ENCODE measurements at places on chromosomes 13 and 19.

DNA sequence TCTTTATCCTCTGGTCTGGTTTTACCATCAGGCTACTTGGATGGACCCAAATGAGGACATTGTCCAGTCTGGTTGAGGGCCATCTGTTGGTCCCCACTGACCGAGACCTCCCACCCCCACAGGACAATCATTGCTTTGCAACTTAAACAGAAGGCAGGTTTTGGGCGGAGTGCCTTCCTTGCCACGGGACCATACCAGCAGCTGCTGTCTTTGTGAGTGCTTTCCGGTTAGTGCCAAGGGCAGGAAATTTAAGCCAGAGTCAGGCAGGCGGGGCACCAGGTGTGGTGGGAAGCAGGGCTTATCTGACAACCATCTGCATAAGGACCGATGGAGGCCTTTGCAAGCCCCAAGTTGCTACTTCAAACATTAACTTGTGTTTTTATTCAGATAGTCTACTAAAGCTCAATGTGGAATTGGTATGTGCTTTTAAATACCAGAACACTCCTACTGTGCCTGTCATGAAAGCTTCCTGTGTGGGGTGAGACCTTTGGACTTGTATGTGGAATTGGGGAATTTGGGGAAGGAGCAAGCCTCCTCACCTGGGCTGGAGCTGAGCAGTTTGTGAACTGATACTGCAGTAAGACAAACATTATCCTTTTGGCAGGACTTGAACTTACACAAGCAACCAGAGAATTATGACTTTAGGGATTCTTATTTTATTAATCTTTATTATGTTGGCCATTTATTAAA, 39.3 kb upstream of the UBE2L5 start:
- no peak for DNase-seq

DNA sequence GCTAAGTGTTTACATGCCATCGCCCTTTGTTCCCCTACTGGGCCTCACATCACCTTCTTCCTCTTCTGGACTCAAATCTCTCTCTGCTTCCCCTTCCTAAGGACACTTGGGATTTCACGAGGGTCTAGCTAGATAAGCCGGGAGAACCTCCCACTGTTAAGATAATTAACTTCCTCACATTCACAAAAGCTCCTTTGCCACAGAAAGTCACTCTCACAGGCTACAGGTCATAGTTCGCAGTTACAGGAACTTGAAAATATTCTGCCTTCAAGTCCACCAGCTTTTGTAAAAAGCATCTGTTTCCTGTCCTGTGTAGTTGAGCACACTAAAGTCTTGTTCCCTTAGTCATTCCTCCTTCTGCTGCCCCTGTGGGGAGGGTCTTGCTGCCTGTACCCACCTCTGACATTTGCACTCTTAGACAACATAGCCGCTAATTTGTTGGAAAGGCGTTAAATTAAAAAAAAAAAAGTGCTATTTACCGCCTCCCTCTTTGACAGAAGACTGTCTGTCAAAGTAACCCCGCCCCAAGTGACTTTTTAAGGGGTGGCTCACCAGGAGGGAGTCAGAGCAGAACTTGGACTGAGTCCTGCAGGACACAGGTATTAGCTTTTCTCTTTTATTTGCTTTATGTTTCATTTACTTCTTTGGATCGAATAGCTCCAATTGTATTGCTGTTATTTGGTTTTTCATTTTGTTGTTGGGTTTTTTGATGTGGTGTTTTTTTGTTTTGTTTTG, 26.8 kb upstream of the CEACAM21 start:
- DNase-seq = no peak

DNA sequence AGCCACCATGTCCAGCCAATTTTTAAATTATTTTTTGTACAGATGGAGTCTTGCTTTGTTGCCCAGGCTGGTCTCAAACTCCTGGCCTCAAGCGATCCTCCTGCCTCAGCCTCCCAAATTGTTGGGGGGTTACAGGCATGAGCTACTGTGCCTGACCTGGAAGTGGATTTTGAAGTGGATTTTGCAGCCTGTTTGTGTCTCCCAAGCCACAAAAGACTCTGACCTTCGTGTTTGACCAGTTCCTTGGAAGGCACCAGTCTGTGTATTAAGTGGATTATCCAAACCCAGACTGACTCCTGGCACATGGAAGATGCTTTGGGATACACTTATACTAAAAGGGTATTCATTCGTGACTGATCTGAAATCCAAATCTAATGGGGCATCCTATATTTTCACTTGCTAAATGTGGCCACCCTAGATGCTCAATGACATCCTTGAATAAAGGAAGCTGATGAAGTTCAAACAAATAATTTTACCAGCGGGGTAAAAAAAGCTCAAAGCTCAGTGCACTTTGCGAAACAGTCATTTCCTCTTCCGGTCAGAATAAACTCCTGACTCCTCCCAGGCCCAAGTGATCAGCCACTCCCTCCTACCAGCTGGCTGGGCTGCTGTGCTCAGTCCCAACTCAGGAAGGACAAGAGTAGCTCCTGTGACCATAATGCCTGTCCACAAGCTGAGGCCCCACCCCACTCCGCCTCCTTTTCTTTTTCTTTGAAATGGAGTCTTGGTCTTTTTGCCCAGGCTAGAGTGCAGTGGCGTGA, 32.6 kb upstream of the GATAD2A start:
- DNase-seq = peak; percentile 29

DNA sequence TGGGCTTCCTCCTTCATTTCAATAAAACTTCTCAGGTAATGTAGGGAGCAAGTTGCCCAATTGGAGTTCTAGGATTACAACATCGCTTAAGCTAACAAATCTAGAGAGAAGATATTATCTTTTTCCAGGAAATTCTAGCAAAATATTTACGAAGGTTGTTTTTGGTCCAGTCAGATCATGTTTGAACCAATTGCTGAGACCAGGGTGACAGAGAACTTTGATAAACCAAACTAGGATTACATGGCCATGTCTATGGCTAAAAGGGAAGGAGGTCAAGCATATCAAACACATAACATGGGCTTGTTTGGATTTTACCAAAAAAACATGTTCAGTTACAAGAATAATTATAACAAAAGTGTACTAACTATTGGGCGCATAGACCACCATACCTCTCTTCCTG, 442.4 kb upstream of the SGCG start:
- DNase-seq = no peak

DNA sequence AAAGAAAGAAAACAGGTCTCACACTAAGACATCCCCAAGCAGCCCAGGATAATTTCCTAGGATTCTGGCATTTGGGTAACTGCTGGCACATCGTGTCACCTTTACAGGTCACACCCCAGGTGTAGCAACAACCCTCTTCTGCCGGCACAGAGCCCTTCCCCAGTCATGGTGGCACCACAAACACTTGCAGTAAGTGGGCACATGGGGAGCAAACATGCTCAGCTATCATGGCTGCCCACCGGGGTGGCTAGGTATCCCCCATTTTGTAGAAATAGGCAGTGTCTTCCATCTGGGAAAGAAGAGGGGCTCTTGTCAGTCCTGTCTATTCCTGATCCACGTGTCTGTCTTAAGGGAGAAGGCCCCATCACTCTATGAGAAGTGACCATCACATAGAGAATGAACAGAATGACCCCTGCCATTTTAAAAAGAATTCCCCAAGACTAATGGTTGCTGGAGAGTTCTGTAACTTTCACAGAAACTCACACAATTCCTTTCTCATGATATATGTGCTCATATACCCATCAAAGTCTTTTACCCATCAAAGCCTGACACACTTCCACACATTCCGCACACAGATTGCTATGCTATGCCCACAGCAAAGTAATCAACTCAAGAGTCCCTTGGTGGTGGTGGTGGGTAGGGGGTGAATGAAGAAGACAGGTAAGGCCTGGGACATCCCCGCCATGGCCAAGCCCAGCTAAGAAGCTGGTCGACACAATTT, 33.3 kb downstream of the BRD4 start:
- DNase-seq = no peak

- DNase-seq = no peak
These were observed 13.7 kb upstream of the ELF1 start for GRCh38 chr13:41032691-41033376.

DNA sequence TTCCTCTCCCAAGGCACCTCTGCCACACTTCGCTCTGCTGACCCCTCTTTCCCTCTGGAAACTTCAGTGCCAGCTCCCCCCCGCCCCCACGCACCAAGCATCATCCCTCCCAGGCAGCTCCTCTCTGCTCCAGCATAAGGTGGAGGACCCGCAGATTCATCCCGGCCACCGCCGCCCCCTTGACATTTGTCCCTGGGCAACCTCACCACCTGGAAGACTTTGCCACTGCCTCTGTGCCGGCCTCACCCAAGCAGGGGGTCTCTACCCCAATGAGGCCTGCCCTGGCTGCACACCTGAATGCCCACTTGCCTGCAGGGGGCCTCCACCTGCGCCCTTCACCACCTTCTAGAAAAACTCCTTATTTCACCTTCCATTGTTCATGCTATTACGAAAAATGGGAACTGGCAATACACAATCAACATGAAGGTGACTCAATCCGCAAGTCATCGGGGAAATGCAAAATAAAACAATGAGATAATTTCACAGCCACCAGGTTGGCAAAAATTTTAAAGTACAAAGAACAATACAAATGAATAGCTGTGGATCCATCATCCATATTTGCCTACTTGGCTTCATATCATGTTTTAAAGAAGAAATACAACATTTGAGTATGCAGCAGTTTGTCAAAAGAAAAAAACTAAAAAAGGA, 21.9 kb downstream of the CCNE1 start:
- no peak for DNase-seq

DNA sequence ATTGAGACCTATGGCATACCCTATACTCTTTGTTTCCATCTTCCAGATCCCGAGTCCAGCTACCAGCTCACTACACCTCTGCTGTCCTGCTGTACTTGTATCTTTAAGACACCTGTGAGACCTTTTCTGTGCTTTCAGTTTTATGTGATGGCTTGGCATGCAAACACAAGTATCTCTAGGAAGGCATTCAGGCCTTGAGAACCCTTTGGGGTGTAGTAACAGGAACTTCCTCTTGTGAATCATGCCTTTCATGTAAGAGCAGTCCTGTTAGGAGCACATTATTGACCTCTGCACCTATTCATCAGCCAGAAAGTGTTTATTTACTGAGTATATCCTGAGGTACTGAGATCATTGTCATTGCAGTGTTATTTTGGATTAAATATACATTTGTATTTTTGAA, 87.0 kb upstream of the HTR2A start:
- DNase-seq = no peak

GRCh38 chr19:8416796-8417195, 3.7 kb downstream of the MARCHF2 start:
- no peak for DNase-seq

DNA sequence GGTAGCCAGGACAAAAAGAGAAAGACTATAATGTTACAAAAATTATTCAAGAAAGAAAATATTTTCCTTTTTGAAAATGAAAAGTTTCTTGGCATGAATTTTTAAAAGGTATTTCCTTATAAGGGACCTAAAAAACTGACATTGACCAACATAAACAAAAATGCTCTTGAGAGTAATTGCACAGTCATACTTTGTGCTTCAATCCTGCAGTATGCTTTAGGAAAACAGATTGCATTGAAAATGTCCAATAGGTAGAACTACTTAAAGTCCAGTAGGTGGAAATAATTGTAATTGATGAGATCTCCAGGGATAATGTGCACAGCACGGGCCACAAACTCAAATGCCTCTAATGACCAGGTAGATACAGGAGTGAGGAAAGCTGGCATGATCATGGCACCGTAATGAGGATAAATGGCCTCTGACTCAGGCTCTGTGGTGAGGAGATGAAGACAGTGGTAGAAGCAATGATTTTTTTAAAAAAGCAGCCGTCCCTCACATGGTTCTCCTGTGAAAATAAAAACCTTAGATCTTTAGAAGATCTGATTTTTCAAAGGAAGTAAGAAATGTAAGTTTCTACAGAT, 278.0 kb downstream of the ITGBL1 start:
- DNase-seq = no peak

GRCh38 chr19:18280247-18281081, 958 bp downstream of the JUND start:
- DNase-seq = peak; percentile 73

- DNase-seq = no peak
These were observed 257.8 kb upstream of the IPO5 start for GRCh38 chr13:97695684-97696083.

- no peak for DNase-seq
These were observed 139.2 kb downstream of the KDM4B start for GRCh38 chr19:5108123-5108596.

GRCh38 chr13:48142436-48142835, 47.5 kb upstream of the MED4 start:
- DNase-seq = no peak

- no peak for DNase-seq
These were observed 55.1 kb downstream of the RASA3 start for GRCh38 chr13:114077099-114077932.

DNA sequence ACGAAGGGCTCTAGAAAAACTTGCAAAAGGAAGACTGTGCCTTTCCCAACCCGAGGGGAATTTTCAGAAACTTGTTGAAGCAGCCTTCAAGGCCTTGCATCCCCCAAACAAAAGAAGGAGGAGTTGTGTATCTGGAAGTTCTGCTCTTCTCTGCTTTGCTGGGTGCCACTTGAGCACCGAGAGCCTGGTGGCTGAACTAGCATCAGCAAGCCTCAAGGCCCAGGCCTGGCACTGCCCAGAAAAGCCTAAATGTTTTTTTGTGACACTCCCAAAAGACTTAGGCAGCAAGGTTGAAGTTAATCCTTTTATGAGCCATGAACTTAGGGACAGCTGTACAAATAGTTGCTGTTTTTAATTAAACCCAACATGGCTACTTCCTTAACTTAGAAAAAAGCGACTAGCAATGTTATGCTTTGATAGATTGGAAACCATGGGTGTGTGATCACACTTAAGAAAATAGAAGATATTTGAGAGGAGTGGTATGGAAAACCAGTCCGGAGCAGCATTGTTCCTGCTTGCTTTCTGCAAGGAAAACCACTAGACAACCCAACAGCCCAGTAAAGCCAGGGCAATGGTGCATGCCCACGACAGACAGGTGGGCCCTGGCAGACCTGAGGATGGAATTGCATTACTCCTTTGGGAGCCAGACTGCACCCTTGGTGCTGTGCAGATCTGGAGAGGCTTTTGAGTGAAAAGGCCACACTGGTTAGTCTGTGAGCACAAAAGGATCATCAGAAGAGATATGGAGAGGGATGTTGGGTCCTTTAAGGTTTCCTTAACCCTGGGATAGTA, 788 bp upstream of the DLEU7 start:
- no peak for DNase-seq

DNA sequence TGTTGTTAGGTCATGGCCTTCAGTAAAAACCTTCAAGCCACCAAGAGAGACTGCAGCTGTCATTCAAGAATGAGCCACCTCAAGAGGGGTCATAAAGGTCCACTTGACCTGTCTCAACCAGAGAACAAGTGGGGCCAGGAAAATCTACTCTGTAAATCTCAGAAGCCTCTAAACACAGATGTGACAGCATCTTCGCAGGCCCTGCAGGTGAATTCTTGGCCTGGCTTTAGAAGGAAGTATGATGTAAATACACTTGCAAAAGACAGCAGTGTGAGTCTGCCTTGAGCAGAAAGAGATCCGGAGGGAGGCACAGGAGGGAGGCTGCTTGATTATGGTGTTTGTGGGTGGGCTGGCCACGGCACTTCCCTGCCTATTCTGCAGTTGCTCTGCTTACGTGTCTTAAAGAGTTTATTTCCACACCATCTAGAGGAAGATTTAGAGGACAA, 1082.9 kb downstream of the UQCRFS1 start:
- no peak for DNase-seq

- no peak for DNase-seq
These were observed 116.6 kb downstream of the CDK8 start for GRCh38 chr13:26370553-26370952.

Measured in AG10803 (cell line).